ENCODE measurements at places on chromosomes 2 and 18.

DNA sequence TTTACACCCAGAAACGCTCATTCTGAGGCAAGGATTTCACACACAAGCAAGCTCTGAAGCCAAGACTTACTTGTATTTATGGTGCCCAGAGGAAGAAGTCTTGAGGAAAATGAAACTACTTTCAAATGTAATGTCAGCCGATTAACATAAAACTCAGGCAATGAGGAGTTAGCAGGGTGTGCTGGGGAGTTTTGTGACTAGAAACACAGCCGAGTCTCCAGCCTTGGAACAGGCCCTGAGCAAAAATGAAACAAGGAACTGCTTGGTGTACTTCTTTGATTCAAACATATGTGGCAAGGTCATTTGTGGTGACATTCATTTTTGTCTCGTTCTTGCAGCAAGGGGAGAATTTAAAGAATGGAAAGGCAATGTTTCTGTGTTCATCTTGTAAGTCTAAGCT is 4.5 kb downstream of the DYTN start:
- no peak for DNase-seq

DNA sequence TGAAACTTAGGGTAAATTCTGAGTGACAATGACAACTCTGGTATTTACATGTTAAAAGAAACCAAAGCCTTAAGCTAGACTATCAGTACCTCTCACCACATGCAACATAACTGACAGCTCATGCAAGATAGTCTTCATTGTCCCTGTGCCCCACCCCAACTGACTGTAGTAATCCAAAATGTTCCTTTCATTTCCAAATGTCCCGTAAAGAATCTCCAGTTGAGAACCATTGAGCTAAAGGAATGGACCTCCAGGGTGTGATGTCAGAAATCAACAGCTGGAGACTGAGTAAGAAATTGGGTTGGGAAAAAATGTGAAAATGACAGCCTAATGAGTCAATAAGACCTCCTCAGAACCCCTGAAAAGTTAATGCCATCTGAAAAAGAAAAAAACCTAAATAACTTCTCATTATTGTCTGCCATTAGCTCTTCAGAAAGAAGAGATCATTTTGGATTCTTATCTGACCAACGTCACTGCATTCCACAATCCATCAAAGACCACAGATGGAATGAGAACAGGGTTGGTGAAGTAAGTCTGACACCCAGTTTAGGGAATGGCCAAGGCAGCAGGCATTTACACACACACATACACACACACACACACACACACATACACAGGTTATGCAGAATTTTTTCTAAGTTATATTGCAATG is 51.7 kb upstream of the ACVR2A start:
- no peak for DNase-seq

GRCh38 chr2:174738841-174739240 is 25.4 kb downstream of the CHRNA1 start:
- no peak for DNase-seq

DNA sequence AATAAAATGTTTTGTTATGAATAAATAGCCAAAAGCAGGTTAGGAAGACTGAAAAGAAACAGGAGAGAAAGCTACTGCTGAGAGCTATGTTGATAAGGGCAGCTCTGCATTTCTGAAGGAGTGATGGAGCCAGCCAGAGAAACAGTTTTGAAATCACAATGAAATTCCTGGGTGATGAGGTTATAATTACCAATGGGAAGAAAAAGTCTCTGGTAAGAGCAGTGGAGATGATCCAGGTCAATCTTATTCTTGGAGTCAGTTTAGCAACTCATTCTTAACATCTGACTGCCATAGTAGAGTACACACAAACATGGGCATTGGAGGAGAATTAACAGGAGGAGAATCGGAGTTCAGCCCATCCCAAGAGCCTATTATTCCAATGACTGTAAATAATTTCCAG is 2.4 kb downstream of the ALKAL2 start:
- DNase-seq = no peak

DNA sequence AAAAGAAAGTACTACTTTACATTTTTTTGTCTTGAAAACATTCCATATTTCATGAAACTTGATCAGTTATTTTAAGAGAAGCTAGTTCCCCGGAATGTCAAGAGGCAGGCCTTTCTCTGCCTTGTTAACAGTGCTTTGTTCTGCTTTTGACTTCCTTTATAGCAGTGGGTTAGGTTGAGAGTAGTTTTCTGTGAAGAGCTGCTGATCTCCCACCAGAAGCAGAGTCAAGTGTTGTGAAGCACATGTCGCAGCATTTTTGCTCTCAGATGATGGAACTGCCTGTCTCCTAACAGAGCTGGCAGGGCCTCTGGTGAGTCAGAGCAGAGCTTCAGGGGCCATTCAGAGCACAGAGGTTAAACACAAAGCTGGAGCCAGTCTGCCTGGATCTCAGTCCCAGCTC is 871.8 kb downstream of the SLC4A3 start:
- no peak for DNase-seq

DNA sequence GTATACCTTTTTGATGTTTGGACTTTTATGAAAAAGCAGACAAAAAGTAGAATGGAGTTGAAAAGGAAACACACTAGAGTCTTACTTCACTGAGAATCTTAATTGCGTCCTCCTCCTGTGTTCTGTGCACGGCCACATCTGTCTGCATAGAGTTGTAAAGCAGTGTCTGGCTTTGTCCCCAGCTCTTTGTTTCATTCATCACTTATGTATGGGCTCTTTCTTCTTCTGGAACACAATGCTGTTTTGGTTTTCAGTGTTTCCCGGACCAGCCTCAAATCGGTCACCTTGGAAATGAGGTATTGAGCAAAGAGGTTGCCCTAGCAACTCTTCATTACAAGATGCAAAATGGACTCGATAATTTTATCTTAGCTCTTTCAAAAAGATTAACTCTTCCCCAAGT is 104.3 kb upstream of the CNGA3 start:
- no peak for DNase-seq

GRCh38 chr2:57402755-57403154 is 643.9 kb upstream of the VRK2 start:
- no peak for DNase-seq

- DNase-seq = no peak
Observed at GRCh38 chr18:24710474-24710873, 250.0 kb downstream of the HRH4 start.

GRCh38 chr2:236646871-236647270 is 77.2 kb downstream of the ACKR3 start:
- no peak for DNase-seq

- DNase-seq = no peak
Observed at GRCh38 chr2:25557179-25558036, 116.0 kb downstream of the DTNB start.

- DNase-seq = no peak
Observed at GRCh38 chr18:41126541-41127235, 828.3 kb upstream of the PIK3C3 start.

DNA sequence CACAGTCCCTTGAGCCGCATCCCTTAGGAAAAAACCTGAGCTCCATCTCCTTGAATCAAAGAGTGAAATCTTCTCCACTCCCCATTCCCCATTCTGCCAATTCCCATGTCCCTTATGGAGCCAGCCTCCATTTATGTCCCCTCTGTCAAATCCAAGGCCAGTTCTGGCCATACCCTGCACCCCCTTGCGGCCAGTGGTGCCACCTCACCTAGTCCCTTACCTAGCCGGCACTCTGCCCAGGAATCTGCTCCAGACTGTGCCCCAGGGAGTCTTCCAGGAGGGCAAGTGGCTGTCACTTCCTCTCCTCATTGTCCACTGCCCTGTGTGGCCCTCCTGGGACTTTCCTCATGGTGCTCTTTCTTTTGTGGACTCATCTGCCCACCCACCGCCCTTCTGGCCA is 195.4 kb upstream of the RMP24 start:
- DNase-seq = no peak

DNA sequence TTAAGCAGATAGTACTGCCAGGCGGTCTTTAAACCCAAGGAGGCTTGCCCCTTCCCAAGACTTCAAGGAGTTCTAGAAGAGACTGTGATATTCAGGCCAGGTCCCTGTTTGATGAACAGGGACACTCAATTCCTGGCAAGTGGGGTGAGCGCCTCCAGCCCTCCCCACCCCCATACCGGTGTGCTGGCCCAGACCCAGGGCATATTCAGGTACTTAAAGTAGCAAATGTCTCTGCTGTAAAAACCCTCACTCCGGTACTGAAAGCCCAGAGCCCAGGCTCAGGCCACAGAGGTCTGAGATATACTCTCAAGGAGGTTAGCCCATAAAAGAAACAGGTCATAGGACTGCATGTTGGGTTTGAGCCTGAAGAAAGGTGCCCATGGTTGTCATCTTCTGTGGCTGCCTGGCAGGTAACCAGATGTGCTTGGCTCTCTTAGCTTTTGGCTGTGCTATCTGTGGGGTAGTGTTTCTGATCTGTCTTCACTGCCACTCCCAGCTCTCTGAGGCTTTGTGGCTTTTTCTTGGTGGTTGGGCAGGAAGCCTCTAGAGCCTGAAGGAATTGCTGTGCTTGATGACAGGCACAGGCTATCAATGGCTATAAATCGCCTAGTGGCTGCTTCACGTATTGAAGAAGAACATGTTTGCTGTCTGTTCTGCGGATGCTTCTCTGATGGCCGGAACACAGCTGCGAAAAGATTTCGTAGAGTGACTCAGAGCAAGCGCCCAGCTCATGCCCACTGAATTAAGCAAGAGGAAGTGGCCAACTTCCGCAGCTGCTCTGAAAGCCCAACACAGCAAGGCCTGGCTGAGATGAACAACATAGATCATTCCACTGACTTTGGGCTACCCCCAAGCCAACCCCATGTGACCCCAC is 63.3 kb upstream of the ALPP start:
- DNase-seq = peak; percentile 81
